ENCODE measurements at places on chromosomes 4 and X.

DNA sequence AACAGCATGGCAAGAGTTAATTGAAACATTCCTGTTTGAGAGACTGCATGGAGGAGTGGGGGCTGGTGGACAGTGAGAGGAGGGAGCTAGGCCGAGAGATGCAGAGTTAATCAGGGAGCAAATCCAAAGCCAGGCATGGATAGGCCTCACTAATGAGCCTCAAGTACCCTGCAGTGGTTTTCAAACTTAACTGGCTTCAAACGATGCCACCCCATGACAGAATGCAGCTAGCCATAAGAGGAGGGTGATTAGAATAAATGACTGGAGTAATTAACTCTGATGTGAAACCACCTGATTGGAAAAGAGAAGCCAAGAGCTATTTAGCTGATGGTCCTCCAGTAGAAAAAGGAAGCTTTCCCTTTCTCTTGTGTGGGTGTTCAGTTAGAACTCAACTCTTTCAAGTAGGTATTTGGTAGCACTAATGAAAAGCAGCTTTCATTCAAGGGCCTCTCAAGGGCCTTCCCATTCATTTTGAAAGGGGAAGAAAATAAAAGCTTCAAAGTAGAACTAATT lies 215.4 kb upstream of the MAB21L2 start:
- no peak for DNase-seq

DNA sequence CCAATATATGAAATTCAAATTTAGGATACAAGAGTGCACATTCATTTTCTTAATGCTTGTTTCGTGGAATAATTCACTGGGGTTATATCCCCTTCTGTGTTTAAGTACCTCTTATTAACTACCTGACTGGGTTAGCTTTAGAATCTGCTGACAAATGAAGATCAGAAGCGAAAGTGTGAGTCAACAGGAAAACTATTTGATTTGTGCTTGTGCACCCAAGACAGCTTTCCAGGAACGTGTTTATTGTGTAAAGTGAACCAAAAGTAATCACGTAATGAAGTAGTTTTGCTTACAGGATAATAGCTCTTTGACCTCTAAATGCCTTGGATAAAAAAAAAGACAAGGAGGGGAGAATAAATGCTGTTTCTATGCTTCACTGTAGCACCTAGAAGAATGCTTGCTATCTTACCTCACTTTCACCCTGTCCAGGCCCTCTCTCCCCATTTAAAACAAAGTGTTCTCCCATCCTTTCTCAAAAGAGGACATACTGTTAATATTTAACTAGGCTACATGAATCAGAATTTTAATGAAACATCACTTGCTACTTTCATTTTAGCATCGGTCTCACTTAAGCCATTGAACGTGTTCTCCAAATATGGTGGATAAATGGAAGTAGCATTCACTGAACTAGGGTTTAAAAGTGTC lies 141.9 kb downstream of the THOC2 start:
- DNase-seq = no peak

DNA sequence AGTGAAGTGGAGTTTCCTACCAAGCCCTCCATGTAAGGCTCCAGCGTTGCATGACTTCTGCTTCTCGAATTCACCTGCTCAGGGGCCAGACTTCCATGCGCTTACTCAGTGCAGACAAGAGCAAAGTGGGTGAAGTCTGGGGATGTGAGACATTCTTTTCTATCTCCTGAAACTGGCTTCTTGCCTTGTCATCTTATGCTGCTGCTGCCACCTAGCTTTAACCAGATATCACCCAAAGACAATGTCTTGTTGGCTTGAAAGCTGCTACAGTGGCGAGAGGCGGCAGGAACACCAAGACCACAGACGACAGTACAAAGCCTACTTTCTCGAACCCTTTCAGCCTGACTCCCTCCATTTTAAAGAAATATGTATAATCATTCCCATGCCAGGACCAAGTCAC lies 103.6 kb upstream of the ADGRG2 start:
- DNase-seq = no peak

GRCh38 chrX:119518371-119518770 lies 46.8 kb downstream of the STEEP1 start:
- DNase-seq = no peak

DNA sequence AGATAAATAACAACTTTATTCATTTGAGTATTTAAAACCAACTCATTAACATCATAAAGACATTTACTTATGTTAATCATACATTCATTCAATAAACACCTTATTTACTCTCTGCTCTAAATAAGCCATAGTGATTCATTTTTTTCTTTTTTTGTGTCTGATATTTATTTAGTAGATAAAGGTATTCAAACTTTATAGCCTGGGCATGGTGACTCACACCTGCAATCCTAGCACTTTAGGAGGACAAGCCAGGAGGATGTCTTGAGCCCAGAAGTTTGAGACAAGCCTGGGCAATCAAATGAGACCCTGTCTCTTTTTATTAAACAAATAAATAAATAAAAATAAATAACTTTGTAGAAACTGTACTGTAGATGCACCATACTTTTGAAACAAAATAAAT lies 771.3 kb upstream of the PCDH7 start:
- DNase-seq = no peak

- DNase-seq = no peak
Observed at GRCh38 chrX:97705936-97706335, 822.2 kb downstream of the RPA4 start.

GRCh38 chrX:66489339-66489738 lies 149.5 kb downstream of the EDA2R start:
- DNase-seq = no peak

DNA sequence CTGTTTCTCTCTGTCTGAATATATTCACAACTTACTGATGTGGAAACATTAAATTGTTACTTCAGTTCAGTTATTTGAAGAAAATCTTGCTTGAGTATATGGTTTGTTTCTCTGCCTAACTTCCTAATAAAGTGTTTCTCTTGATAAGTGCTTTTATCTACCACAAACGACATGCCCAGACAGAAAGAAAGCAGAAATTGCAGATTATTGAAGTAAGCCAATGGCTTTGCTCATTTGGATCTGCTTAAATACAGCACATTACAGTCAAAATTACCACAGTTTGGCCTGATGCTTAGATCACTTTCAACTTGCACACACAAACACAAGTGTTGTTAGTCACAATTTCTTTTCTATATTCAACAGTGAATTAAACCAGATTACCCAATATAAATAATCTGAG lies 68.0 kb downstream of the ATOH1 start:
- DNase-seq = no peak

- no peak for DNase-seq
Observed at GRCh38 chr4:84563002-84563401, 19.9 kb upstream of the CDS1 start.

DNA sequence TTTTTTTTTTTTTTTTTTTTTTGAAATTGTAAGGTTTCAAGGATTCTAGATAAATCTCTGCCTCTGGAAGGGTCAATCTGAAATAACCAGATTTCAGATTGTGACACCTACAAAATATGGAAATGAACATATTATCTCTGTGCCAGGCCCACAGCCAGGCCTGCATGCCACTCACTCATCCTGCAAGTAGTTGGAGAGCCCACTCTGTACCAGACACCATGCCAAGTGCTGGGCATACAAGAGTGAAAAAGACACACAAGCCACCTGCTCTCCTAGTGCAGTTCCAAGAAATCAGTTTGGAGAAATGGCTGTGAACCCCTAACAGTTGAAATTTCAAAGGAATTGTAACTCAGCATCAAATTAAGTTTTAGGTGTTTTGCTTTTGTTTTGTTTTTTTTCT lies 145.9 kb upstream of the NOCT start:
- no peak for DNase-seq

DNA sequence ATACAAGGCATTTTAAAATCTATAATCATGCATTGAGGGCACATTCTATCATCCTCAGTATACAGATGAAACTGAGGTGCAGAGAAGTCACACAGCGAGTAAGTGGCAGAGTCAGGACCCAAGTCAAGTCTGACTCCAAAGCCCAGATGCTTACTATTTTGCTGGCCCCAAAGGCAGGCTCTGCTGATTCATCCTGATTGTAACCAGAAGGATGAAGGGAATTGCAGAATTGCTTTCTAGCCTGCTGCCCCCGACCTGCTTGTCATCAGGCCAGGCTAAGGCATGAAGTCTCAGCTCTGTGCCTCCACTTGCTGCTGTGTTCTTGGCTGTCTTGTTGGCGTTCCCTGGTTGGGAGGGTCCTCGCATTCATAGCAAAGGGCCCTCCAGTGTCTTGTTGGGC lies 62.7 kb downstream of the SLC9A6 start:
- no peak for DNase-seq

DNA sequence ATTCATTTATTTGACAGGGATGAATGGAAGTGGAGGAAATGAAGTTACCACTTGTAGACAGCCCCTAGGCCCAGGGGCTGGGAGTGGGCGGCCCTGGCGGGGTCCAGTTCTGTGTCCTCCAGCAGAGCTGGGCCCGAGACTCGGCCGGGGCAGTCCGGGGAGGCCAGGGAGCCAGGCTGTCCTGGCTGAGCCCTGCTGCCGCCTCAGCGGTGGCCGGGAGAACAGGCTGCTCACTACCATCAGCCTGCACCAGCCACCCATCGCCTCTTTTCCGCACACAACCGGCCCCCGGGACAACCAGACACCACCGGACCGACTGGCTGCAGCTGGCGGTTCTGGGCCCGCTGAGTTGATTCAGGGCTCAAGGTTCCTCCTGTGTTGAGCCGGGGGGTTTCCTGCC lies 25.6 kb downstream of the CLDN34 start:
- DNase-seq = no peak

DNA sequence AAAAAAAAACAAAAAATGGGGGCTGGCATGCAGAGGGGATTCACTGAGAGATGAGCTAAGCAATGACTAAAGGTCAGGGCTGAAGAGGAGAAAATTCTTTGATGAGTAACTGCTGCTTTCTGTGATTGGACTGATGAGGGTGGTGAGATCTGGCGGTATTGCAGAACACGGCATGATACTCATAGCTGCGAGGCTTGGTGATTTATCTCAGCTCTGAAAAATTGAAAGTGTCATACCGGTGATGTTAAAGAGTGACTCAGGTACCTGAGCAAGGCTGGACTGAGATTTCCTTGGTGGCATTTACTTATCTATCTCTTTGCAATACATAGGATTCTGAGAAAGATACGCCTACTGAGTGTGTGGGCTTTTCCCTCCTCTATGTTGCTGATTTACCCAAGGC lies 204.1 kb upstream of the DDX53 start:
- DNase-seq = no peak

- no peak for DNase-seq
Observed at GRCh38 chr4:1347410-1347864, 429 bp downstream of the UVSSA start.

DNA sequence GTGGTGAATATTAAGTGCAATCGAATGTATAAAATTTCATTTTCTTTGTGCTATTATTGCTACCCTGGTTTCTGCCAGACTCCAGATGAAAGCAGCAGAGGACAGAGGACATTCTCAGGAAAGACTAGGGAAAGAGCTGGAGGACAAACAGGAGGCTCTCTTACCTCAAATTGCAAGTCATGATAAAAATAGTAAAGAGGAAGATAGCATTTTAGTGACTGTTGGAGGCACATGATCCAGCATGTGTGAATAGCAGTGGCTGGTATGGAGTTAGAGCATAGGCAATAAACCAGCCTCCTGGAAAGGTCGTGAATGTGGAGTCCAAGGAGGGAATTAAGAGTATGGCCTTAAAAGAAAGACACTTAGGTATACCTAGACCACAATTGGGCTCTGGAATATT lies 1040.0 kb downstream of the STPG2 start:
- DNase-seq = no peak

DNA sequence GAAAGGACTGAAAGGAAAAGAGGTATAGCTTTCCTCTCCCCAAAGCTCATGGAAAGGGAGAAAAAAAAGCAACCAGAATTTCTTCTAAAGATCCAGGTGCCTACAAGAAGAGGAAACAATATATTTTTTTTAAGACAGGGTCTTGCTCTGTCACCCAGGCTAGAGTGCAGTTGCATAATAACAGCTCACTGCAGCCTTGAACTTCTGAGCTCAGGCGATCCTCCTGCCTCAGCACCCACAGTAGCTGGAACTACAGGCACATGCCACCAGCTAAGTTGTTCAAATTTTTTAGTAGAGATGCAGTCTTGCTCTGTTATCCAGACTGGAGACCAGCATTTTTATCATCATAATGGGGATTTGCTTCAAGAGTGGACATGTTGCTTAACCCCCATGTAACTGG lies 30.5 kb upstream of the BBS12 start:
- no peak for DNase-seq

DNA sequence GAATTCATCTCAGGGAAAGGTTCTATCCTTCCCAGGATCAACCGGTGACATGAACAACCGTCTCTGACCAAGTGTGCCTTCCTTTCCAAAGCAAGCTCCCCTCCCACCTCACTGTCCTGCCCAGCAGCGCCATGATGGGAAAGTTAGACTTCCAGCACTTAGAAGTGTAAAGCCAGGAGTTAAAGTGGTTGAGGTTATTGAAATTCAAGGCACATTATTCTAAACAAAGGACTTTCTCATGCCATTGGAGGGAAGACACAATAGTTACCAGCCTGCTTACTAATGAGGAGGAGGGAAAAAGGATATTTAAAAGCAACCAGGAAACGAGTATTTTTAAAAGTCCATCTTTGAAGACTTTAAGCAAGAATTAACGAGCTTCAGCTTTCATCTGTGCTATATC lies 96.8 kb downstream of the NSUN7 start:
- DNase-seq = no peak

GRCh38 chr4:155772459-155773195 lies 13.8 kb downstream of the GUCY1B1 start:
- no peak for DNase-seq

GRCh38 chr4:159899596-159899995 lies 796.7 kb downstream of the RAPGEF2 start:
- DNase-seq = no peak

- no peak for DNase-seq
Observed at GRCh38 chr4:101348995-101349800, 1.9 kb upstream of the PPP3CA start.

DNA sequence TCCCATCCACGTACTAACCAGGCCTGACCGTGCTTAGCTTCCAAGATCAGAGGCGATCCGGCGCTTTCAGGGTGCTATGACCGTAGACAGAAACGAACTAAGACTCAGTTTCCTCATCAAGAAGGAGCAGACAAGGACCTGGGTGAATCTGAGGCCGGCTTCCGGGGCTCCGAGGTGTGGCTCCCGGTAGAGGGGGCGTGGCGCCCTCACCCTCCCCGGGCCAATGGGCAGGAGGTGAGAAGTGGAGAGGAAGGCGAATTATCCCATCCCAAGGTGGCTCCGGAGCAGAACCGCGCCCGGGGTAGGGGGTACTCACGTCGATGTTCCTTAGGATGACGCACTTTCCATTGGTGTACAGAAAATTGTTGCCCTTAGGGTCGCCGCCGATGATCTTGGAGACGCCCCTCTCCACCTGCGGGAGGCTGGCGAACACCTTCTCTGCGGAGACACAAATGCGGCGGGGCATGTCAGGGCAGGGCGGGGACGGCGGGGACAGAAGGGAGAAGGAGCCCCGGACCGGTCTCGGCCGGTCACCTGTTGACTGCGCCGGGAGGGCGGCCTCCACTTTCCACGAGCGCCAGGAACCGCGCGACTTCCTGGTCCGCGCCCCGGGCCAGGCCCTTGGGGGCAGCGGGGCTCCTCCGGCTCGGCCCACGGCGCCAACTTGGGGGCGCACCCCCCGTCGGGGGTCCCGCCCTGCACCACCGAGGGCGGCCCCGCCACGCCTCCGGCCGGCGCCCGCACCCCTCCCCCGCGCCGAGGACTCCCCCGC lies 616 bp downstream of the WDR1 start:
- no peak for DNase-seq

- DNase-seq = no peak
Observed at GRCh38 chr4:82624819-82625218, 63.0 kb upstream of the TMEM150C start.

Data from GOT3 (cell line).